ENCODE measurements at places on chromosomes 5 and 9. TPM values are rescaled to one million over a fixed set of nuclear protein-coding genes. Genes with fewer than 3 reads are reported as not detected.

Gene AQP3
- total RNA-seq, result 110 TPM

Gene MRRF
- 35.8 TPM for total RNA-seq

Gene CER1
- not detected for total RNA-seq

Gene SPATA31C1
- not detected for total RNA-seq

Gene CCL21
- total RNA-seq, result not detected

Gene LRRC26
- not detected for total RNA-seq

- no peaks in the 10 kb centered on the region for H3K27me3 ChIP-seq
- H3K4me3 ChIP-seq, result no peak overlapping the region
- no peak overlapping the region for H3K27ac ChIP-seq
- no peaks in the 10 kb centered on the region for H3K4me1 ChIP-seq
- DNase-seq, result no peak
- no peaks in the 10 kb centered on the region for H3K36me3 ChIP-seq
Observed at GRCh38 chr9:122360891-122361290, 9.9 kb upstream of the PTGS1 start.

DNA sequence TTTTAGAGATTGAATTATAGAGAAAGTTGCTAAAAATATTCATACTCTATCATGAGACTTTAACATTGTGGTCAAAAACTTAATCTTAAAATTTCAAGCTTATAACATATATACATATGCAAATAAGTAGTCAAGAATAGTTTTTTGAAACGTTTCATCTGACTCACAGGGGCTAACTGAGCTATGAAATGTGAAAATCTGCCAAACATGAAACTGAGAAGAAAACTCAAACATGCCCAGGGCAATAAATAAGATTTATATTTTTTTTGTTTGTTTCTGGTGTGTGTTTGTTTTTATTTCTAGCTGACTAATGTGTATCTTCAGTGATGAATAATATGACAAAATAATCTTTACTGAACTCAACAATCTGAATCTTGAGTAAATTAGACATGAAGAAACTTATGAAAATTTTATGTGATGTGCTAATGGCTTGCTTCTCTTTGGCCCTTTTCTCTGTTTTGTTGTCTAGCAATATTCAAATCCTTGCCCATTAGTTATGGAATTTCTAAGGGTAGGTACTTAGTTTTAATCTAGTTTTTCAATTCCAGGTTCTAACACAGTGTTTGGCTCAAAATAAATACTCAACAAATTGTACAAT is 99.9 kb downstream of the FAM174A start:
- no peak for DNase-seq
- H3K27ac ChIP-seq, result no peak overlapping the region
- H3K36me3 ChIP-seq, result no peaks in the 10 kb centered on the region
- H3K4me1 ChIP-seq, result no peaks in the 10 kb centered on the region
- H3K27me3 ChIP-seq, result no peaks in the 10 kb centered on the region

DNA sequence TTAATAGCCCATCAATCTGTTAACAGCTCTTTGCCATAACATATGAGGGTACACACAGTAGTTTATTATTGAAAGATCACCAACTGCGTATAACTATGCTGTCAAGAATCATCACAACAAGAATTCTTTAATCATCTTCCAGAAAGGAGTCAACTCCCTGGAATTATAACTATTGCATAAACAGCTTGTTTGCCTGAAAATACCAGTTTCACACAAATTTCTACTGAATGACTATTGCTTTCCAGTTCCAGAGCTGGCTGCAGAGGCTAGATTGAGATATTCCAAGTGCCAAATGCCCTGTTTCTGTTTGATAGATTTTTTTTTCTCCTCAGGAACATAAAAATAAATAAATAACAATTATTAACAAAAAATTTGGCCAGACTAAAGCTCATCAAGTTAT is 444.7 kb downstream of the TLE1 start:
- no peak overlapping the region for H3K4me3 ChIP-seq
- no peaks in the 10 kb centered on the region for H3K4me1 ChIP-seq
- DNase-seq, result no peak
- no peaks in the 10 kb centered on the region for H3K27me3 ChIP-seq

DNA sequence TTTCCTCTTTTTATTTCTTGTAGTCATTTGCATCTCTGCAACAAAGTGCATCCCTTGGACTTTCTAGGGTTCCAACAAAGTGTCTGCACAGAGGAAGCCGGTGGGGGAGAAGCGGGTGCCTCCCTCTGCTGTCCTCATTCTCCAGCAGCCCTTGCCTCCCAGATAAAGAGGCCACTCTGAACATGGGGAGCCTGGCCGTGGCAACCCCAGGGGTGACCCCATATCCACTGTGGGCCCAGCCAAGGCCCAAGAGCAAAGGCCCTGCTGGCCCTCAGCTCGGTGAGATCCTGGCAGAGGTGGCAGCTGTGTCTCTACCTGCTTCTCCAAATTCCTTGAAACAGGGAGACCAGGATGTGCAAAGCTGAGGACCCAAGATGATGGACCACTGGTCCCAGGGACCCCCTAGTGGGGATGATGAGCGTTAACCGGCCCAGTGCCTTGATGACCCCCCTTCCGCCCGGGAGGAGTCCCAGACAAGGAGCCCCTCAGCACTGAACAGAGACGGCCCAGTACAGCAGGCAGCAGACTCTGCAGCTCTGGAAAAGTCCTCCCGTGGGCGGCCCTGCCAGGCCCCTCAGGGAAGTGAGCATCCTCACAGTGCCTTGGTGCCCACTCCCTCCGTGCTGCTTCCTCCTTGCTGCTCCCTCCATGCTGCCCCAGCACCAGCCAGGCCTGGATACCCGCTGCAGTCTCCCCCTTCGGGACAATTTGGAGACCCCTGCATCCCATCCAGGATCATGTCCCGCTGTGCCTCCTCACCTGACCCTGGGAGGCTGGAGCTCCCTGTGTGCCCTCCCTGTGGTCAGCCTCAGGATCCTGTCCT is 62.5 kb downstream of the MRPL36 start:
- no peak for DNase-seq
- no peaks in the 10 kb centered on the region for H3K27me3 ChIP-seq
- H3K4me1 ChIP-seq, result no peaks in the 10 kb centered on the region
- no peaks in the 10 kb centered on the region for H3K36me3 ChIP-seq
- H3K4me3 ChIP-seq, result no peak overlapping the region

DNA sequence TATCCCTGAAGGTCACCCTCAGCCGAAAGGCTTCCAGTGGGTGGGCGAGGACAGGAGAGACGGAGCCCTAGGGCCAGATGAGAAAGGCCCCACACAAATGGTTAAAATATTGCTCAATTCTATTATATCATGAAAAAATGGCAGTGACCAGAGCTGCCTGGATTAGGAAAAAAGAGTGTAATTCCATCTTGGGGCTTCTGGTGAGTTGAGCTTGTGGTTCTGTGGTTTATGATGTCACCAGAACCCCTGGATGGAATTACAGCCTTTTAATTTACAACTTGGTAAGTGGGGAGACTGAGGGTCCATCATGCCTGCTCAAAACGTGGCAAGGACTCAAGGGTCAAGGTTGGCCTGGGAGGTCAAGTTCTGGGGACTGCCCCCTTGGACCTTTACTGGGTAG is 55.5 kb upstream of the STC2 start:
- DNase-seq, result no peak
- no peaks in the 10 kb centered on the region for H3K27me3 ChIP-seq
- no peaks in the 10 kb centered on the region for H3K36me3 ChIP-seq

GRCh38 chr9:20033511-20033910 is 244.7 kb upstream of the SLC24A2 start:
- H3K4me1 ChIP-seq, result no peaks in the 10 kb centered on the region
- H3K36me3 ChIP-seq, result no peaks in the 10 kb centered on the region
- no peaks in the 10 kb centered on the region for H3K27me3 ChIP-seq
- DNase-seq, result no peak
- H3K27ac ChIP-seq, result no peak overlapping the region
- no peak overlapping the region for H3K4me3 ChIP-seq

- H3K4me3 ChIP-seq, result no peak overlapping the region
- H3K27me3 ChIP-seq, result no peaks in the 10 kb centered on the region
- H3K4me1 ChIP-seq, result no peaks in the 10 kb centered on the region
Observed at GRCh38 chr5:88602584-88602983, 280.4 kb downstream of the MEF2C start.

GRCh38 chr5:154697371-154697770 is 57.8 kb upstream of the LARP1 start:
- no peaks in the 10 kb centered on the region for H3K4me1 ChIP-seq
- no peaks in the 10 kb centered on the region for H3K27me3 ChIP-seq
- DNase-seq, result no peak
- no peaks in the 10 kb centered on the region for H3K36me3 ChIP-seq

DNA sequence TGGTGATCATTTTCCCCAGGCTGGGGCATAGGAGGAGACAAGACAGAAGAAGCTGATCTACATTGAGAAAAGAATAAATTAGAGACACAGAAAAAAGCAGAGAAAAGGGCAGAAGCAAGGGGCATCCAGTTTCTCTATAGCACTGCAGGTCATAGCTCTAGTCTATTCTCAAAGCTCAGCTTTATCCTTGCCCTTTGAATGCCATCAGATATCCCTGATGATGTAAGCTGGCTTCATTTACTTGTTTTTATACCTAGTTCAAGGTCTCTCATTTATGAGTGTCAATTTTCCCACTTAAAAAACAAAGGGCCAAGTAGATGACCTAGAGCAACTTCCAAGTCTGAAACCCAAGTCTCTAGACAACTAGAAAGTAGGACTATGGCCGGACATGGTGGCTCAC is 32.7 kb downstream of the FBXO10 start:
- H3K27ac ChIP-seq, result no peak overlapping the region
- H3K27me3 ChIP-seq, result no peaks in the 10 kb centered on the region

DNA sequence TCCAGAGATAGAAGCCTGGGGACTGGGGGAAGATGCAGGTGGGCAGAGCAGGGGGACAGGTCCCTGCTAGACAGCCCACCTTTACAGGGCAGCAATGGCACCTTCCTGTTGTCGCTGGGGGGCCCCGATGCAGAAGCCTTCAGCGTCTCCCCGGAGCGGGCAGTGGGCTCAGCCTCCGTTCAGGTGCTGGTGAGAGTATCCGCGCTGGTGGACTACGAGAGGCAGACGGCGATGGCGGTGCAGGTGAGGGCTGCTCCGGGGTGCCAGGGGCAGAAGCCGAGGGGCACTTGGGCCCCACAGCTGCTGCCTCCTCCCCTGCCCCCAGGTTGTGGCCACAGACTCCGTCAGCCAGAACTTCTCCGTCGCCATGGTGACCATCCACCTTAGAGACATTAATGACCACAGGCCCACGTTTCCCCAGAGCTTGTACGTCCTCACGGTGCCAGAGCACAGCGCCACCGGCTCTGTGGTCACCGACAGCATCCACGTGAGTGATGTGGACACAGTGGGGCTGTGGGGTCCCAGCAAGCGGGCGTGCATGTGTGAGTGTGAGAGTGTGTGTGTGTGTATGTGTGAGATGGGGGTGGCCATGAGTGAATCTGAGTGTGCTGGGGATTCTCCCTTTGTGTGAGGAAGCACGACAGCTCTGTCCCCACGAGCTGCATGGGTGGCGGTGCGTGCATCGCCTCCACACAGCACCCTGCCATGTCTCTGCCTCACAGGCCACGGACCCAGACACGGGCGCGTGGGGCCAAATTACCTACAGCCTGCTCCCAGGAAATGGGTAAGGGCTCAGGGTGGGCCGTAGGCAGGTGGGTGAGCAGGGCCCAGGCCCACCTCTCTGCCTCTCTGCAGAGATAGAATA is 28.4 kb downstream of the CDHR2 start:
- no peak overlapping the region for H3K27ac ChIP-seq
- H3K4me1 ChIP-seq, result no peaks in the 10 kb centered on the region
- H3K4me3 ChIP-seq, result no peak overlapping the region
- H3K27me3 ChIP-seq, result no peaks in the 10 kb centered on the region
- H3K36me3 ChIP-seq, result no peaks in the 10 kb centered on the region

- H3K4me1 ChIP-seq, result no peaks in the 10 kb centered on the region
- H3K4me3 ChIP-seq, result no peak overlapping the region
- no peak overlapping the region for H3K27ac ChIP-seq
- no peaks in the 10 kb centered on the region for H3K36me3 ChIP-seq
- no peaks in the 10 kb centered on the region for H3K27me3 ChIP-seq
Observed at GRCh38 chr5:136722581-136722980, 357.2 kb upstream of the TRPC7 start.

DNA sequence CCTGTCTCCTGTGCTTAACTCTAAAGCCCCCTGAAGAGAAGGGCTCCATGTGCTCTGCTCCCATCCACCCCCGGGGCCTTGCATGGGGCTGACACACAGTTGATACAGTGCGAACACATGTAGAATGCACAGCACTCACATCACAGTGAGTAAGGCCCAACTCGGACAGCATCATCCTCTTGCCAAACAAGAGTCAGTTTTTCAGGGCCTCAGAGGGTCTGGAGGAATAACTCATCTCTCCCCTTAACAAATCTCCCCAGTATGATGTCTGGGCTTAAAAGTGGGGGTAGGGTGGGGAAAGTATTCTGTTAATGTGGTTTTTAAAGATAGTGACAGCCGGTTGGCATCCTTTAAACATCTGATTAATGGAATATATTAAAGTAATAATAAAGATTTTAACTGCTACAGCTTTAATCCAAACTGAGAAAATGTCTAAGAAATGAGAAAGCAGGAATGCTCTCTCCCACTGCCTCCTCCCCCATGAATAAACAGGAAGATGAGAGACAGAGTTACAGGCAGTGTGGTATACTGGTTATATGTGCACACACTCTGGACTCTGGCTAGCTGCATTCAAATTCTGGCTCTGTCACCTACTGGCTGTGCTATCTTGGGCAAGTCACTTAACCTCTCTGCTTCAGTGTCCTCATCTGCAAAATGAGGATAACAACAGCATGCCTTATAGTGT is 22.5 kb downstream of the APBA1 start:
- no peaks in the 10 kb centered on the region for H3K4me1 ChIP-seq
- no peak overlapping the region for H3K27ac ChIP-seq
- no peaks in the 10 kb centered on the region for H3K36me3 ChIP-seq
- no peak overlapping the region for H3K4me3 ChIP-seq
- DNase-seq, result no peak

DNA sequence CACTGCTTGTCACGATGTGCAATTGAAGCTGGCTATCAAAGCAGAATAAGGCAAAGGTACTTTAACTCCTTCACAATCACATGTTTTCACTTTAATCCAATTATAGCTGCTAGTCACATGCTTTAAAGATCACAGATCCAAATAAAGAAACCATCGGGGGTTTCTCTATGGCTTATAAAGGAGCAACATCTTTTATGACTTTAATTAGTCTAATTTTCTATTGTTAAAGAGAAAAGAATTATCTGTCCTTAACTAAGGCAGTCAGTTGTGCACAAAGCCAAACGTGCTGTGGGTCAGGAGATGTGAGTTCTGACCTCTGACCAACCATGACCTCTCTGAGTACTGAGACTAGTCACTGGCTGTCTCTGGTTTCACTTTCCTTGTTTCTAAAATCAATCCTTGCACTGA is 561.1 kb downstream of the RAB3C start:
- DNase-seq, result no peak
- no peaks in the 10 kb centered on the region for H3K36me3 ChIP-seq
- no peaks in the 10 kb centered on the region for H3K27me3 ChIP-seq
- H3K4me1 ChIP-seq, result no peaks in the 10 kb centered on the region

DNA sequence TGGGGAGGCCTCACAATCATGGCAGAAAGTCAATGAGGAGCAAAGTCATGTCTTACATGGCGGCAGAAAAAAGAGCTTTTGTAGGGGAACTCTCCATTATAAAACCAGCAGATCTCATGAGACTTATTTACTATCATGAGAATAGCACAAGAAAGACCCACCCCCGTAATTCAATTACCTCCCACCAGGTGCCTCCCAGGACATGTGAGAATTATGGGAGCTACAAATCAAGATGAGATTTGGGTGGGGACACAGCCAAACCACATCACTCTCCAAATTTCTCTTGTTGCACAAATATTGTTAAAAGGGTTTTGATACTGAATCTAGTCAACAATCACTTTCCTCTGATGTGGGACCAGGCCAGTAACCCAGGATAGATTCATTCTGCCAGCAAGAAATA is 1176.1 kb downstream of the CDH9 start:
- no peaks in the 10 kb centered on the region for H3K27me3 ChIP-seq
- no peak overlapping the region for H3K4me3 ChIP-seq
- no peaks in the 10 kb centered on the region for H3K36me3 ChIP-seq
- no peak for DNase-seq
- H3K27ac ChIP-seq, result no peak overlapping the region

Data from naive thymus-derived CD4-positive, alpha-beta T cell (primary cell).